ENCODE measurements at places on chromosomes 11 and 22. TPM values are rescaled to one million over a fixed set of nuclear protein-coding genes. Genes with fewer than 3 reads are reported as not detected.

KRTAP5-8 gene
- total RNA-seq = 0.68 TPM

NXPE1 gene
- not detected for total RNA-seq

USP2 gene
- 2.1 TPM for total RNA-seq

CRYBA4 gene
- total RNA-seq = not detected

PTGDR2 gene
- 0.68 TPM for total RNA-seq

PLCB3 gene
- total RNA-seq = 39.7 TPM

AQP11 gene
- not detected for total RNA-seq

CLMP gene
- 48.3 TPM for total RNA-seq

C1QTNF4 gene
- total RNA-seq = 2.0 TPM

DNA sequence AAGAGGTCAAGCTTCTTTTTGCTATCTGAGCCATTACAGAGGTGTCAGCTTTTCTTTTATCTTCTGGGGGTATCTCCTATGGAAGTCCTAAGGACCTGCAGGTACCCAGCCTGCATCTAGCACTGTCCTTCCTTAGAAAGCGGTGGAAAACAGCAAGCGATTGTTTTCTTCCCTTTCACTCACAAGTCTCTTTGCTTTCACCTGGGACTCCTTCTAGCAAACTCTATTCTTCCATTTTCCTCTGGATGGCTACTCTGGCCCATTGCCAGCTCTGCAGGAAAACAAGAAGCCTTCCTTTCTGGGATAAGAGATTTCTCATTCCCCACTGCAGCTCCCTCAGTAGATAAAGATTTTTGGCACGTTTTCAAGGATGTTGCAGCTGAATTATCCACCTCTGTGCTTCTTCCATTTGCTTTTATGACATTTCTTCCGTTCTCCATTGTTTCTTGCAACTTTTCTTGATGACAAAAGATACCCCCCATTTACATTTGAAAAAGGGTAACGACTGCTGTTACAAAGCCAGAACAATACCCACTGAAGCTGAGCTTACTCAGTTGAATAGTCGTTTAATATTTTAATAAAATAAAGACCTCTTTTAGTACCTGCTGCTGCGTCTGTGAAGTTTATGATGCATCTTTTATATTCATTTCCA, 40.2 kb upstream of the BDNF start:
- no peak for DNase-seq

- DNase-seq = no peak
Observed at GRCh38 chr22:32706149-32706548, 95.4 kb upstream of the TIMP3 start.

GRCh38 chr11:94558932-94559331, 8.2 kb upstream of the PIWIL4 start:
- DNase-seq = no peak

DNA sequence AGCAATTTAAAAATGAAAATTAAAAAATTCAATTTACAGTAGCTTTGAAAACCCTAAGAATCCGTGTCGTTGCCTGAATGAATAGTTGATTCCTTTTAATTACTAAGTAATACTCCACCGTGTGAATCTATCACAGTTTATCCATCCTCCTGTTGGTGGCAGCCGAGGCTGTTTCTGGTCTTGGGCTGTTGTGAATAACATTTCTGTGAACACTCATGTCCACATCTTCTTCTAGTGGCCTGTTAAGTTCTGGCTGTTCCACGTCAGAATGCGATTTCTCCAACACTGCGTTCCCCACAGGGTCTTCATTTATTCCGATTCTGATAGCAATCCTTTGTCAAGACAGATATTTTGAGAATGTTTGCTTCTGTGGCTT, 223.0 kb downstream of the TBC1D22A start:
- no peak for DNase-seq

DNA sequence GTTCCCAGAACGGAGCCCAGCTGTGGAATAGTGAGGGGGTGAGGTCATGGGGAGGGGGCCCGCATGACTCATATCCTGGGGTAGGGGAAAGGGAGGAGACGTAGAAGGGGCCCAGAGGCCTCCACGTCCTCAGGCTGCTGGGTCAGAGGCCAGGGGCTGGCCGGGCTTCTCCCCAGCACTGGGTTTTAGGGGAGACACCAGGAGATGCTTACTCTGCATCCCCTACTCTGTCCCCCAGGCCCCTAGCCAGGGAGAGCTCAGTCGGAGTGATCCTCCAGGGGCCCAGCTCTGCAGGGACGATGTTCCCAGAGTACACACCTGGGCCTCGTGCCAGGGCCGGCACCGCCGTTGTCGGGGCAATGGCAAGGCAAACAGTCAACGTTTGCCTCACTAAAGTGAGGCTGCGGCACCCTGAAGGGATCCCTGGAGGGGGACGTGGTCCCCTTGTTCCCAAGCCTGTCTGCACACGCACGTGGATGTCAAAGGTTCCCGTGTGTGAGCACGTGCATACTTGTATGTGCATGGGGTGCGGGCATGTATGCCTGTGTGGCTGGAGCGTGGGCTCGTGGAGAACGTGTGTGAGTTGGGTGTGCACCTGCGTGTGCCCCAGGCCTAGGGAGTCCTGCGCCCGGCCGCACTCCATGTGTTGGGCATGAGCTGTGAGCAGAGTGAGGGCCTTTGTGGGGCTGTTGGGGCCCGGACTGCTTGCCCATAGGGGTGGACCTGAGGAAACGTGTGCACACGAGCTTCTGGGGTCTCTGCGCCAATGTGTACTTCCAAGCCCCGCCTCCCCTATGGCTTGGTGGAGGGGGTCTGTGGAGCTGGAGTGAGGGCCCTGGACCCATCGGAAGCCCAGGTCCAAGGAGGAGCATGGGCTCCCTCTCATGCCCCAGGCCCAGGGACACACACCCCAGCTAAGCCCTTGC, 14.2 kb downstream of the PRR33 start:
- no peak for DNase-seq

- DNase-seq = no peak
Observed at GRCh38 chr11:60872961-60873524, 5.7 kb downstream of the ZP1 start.

- DNase-seq = no peak
Observed at GRCh38 chr11:91295591-91295990, 929.0 kb upstream of the FAT3 start.

DNA sequence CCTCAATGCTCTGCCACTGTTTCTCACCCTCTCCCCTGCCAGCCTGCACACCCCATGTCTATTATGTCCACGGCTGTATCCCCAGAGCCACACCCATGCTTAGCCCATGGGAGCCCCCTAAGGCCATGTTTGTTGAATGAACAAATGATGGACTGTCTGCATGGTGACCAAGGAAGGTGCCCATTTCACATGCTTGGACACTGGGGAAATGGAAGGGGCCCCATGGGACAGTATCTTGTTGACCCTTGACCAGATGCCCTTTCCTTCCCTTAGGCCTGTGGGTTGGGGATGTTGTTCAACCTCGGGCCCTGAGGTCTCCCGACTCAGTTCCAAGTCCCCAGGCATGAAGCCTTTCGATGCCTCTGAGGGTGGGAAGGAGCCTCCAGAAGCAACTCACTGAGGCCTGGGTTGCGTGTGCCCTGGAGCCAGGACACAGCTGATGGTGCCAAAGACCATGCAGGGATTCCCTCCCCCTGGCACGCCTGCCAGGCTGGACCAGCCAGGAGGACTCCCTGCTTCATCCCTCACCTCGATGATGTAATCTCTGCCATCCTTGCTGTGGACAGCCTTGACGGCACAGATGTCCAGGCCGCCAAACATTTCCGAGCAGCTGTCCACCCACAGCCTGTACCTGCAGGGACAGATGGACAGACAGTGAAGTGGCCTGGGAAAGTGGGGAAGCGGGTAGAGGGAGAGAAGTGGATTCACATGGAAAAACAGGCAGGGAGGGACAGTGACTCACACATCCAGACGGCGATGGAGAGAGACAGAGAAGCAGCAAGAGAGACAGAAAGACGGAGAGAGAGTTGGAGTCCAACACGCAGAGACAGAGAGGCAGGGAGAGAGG, 58.9 kb downstream of the FBXO7 start:
- DNase-seq = no peak

GRCh38 chr22:27556371-27556770, 245.2 kb downstream of the MN1 start:
- no peak for DNase-seq

DNA sequence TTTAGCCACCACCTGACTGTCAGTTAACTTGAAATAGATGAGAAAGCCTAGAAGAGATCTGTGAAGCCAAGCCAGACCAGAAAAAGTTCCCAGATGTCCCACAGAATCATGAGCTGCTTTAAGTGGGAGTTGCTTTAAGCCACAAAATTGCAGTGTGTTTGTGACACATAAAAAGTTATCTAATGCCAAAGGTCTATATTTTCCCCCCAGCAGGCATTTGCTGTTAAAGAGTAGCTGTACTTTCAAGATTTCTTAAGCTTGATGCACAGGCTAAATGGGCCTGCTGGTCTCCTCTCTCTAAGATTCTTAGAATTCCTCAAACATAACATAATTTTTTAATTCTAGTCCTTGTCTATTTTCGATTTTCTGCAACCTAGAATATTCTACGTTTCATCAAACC, 825.7 kb downstream of the FAM181B start:
- DNase-seq = no peak

- no peak for DNase-seq
Observed at GRCh38 chr11:117837070-117837776, 12.7 kb upstream of the FXYD2 start.

- no peak for DNase-seq
Observed at GRCh38 chr22:43501878-43502277, 90.1 kb downstream of the MPPED1 start.

- no peak for DNase-seq
Observed at GRCh38 chr11:133011604-133012003, 520.7 kb downstream of the OPCML start.

- no peak for DNase-seq
Observed at GRCh38 chr11:103079833-103080232, 12.1 kb downstream of the DCUN1D5 start.

DNA sequence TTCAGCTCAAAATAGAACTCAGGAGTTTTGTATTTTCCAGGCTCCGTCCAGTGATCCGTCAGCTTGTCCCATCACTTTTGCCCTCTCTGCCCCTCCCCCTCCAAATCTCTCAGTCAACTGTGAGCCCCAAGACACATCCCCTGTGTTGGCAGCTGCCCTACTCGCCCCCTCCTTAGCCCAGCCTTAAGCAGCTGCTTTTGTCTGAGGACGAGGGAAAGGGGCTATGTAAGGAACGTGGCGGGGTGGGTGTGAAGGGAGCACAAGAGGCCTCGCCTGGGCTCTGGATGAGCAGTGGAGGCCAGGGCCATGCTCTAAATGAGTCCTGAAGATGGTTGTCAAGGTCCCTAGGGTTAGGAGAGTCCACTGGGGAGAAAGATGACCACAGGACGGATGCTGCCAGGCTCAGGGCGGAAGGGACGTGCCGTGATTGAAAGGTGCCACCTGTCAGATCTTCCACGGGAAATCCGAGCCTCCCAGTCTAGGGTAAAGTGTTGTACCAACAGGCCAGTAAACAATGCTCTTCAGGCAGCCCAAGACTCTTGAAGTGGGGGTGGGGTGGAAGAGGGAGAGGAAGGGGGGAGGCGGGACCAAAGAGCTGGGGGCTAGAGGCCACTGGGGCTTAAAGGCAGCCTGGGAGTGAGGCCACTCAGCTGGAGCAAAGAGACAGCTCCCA, at the start of gene SMTNL1:
SMTNL1 (plus strand) TSS at position 649 of the 673 bp plus-strand sequence. CDS start 5,048 bp downstream, outside the sequence.
- no peak for DNase-seq

DNA sequence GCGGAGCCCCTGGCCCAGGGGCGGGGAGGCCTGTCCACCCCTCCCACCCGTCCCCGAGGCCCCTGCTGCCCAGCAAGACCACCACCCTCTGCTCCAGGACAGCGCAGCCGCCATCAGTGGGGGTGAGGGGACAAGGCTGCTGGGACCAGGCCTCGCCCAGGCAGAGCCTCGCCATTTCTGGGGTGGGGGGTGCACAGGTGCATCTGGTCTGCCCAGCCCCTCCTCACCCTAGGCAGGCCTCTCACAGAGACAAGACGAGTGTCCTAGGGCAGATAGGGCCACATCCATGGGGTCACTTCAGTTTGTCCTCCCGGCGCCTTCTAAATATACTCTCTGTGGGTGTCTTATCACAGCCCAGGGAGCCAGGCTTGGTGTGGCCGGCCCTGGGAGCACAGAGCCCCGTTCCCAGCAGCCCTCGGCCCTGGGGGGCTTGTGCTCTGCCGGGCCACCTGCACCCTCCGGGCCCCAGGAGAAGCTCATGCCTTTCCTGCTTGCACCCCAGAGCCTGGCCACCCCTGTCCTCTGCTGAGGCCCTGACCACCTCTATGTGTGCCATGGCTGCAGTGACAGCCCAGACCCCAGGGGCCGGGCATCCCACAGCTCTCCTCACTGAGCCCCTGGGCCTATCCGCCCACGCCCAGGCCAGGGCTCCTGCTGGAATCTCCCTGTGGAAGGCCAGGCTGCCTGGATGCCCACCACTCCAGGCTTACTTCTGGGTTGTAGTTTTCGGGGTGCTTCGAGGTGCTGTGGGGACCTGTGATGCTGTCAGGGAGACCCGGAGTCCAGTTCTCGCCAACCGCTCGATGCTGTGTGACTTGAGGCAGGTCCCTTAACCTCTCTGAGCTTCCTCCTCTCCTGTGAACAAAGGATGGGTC, 70.8 kb downstream of the KCNQ1 start:
- no peak for DNase-seq

DNA sequence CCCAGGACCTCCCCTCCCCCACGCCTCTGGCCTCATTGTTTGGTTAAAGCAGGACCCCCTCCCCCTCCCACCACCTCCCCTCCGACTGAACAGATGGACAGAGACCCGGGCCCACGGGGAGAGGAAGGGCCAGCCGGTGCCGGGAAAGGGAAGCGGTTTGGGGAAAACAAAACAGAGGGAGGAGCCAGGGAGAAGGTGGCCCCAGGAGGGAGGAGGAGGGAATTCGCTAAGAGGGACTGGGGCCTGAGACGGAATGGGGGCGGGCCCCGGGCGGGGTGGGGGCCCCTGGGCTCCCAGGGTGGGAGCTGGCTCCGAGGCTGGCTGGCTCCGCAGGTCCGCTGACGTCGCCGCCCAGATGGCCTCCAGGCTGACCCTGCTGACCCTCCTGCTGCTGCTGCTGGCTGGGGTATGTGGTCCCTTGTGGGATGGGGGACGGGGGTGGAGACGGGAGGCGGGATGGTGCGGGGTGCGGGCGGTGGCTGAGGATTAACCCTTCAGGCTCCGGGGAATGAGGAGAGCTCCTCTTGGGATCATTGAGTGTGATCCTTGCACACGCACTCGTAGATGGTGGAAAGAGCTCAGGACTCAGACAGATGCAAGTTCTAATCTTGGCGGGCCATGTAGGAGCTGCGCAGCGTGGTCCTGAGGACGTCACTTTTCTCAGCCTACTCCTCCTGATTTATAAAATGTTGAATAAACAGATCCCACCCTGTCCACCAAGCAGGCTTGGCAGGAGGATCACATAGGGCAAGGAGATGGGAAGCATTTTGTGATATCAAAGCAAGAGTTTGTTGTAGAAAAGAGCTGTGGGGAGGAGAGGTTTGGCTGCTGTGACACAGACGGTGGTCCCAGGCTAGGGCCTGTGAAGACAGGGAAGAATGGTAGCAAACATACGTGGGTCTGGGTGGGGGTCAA, 688 bp downstream of the SERPING1 start:
- peak; percentile 25 for DNase-seq

Data from thoracic aorta (tissue), 2 donors.